ENCODE measurements at places on chromosomes 12 and 14.

GRCh38 chr14:77903221-77903620 is 103.3 kb downstream of the ADCK1 start:
- no peak for DNase-seq

- DNase-seq, result no peak
Measured at GRCh38 chr12:24664161-24664880, 284.6 kb downstream of the BCAT1 start.

DNA sequence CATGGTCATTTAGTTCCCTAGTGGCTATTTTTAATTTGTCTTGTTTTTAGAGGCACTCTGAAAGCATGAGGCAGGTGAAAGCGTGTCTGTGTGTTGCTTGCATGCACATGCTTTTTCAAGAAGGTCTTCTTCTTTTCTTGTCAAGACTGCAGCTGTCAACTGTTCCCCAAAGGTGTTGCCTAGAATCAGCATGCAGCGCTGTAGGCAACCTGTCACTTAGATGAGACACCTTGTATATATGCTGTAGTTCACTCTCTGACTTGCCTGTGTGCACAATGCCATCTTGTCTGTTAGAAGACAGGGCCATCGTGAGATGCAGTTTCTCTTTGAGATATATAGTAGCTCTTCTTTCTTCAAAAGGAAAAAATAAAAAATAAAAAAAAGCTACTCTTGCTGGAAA is 885.7 kb downstream of the DIO2 start:
- DNase-seq, result no peak

GRCh38 chr12:55044135-55044534 is 24.4 kb downstream of the NEUROD4 start:
- DNase-seq, result no peak

GRCh38 chr14:50342221-50343078 is 30.3 kb downstream of the DMAC2L start:
- peak; percentile 45 for DNase-seq

- DNase-seq, result no peak
Measured at GRCh38 chr12:46509135-46509534, 136.6 kb upstream of the SLC38A2 start.

- DNase-seq, result no peak
Measured at GRCh38 chr14:77344377-77344996, 23.7 kb downstream of the GSTZ1 start.

DNA sequence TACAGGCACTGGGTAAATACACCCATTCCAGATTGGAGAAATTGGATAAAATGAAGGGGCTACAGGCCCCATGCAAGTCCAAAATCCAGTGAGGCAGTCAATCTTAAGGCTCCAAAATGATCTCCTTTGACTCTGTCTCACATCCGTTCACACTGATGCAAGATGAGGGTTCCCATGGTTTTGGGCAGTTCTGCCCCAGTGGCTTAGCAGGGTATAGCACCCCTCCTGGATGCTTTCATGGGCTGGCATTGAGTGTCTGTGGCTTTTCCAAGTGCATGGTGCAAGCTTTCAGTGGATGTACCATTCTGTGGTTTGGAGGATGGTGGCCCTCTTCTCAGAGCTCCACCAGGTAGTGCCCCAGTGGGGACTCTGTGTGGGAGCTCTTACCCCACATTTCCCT is 427.2 kb downstream of the TRHDE start:
- DNase-seq, result no peak

- no peak for DNase-seq
Measured at GRCh38 chr12:114765960-114766691, 82.2 kb upstream of the TBX3 start.

GRCh38 chr14:60585676-60586075 is 63.6 kb downstream of the SIX1 start:
- no peak for DNase-seq

- DNase-seq, result no peak
Measured at GRCh38 chr14:88007608-88008007, 2.7 kb downstream of the GPR65 start.

- peak; percentile 63 for DNase-seq
Measured at GRCh38 chr12:77943466-77943865, 112.8 kb downstream of the NAV3 start.

DNA sequence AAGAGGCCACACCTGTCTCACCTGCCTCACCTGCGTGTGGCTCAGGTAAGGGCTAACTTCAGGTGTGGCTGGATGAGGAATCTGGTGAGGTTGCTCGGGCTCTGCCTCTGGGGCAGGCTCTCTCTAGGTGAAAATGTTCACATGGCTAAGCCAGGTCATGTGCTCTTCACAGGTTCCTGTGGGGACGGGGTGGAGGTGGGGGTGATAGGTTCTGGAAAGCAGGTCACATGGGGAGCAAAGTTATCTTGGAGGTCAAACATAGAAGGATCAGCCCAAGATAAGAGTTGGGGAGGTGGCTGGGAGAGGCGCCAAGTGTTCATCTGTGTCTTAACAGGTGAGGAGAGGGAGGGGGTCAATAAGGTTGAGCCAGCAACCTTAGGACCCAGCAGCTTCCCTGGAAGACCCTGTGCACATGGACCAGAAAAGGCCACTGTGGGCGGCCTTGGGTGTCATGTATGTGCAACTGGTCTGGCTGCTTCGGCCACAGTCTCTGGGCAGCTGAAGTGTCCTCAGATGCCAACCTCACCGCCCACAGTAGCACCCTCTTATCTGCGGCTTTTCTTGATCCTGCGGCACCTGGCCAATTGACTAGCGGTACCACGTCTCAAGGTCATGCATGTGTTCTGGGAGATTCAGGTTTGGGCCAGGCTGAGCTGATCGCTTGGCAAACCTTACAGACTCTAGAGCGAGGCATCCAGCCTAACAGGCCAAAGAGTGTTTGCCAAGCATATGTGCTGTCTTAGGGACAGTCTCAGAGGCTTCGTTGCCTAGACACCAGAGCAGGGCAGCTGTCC is 60.5 kb downstream of the CACNA1C start:
- DNase-seq, result no peak

- no peak for DNase-seq
Measured at GRCh38 chr14:59253527-59253926, 65.1 kb downstream of the DAAM1 start.

DNA sequence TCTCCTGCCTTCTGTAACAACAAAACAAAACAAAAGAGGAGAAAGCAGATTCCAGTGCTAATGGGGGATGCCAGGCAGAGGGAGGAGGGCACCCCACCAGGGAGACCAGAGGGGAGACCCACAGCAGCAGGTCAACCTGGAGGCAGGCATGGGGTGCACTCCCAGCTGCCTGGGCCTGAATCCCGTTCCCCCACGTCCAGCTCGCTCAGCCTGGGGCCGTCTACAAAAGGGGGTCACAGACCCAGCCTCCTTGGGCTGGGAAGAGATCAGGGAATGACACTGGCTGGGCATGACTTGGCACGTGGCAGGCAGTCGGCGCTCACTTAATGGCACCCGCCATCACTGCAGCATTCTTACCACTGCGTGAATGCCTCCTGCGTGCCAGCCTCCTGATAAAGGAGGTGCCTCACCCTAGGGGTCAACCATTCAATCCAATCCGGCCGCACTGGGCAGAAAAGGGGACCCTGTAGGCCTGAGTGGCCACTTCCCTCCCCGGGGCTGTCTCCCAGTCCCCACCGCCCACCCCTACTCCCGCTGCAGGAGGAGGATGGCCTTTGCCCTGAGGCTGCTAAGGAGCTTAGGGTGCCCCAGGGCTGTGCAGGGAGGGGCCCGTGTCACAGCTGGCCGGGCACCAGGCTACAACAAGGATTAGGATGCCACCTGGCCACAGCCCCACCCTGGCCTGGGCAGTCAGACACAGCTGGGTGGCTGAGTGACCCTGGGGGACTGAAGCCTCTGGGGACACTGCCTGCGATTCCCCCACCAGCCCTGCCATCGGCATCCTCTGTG is 87.5 kb downstream of the NCOR2 start:
- DNase-seq, result no peak

GRCh38 chr12:92573104-92573503 is 129.7 kb upstream of the PLEKHG7 start:
- DNase-seq, result no peak

DNA sequence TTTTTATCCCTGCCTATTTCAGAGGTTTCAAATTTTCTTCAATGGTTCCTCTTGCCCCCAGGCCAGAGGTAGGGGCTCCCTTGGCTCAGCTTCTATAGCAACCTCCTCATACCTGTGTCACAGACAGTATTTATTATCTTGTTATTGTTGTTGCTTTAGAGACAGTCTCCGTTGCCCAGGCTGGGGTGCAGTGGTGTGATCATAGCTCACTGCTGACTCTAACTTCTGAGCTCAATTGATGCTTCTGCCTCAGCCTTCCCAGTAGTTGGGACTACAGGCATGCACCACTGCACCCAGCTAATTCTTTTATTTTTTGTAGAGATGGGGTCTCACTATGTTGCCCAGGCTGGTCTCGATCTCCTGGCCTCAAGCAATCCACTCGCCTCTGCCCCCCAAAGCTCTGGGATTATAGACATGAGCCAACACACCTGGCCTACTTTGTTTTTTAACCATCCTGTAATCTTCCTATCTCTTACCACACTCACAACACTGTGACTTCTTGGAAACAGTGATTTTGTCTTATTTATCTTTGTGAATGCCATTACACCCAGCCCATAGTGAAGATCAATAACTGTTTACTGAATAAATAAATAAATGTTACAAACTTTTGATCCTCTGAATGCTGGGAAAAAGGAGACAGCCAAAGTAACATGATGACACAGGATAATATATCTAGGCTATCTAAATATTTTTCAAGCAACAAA is 95.9 kb downstream of the PHLDA1 start:
- DNase-seq, result no peak

DNA sequence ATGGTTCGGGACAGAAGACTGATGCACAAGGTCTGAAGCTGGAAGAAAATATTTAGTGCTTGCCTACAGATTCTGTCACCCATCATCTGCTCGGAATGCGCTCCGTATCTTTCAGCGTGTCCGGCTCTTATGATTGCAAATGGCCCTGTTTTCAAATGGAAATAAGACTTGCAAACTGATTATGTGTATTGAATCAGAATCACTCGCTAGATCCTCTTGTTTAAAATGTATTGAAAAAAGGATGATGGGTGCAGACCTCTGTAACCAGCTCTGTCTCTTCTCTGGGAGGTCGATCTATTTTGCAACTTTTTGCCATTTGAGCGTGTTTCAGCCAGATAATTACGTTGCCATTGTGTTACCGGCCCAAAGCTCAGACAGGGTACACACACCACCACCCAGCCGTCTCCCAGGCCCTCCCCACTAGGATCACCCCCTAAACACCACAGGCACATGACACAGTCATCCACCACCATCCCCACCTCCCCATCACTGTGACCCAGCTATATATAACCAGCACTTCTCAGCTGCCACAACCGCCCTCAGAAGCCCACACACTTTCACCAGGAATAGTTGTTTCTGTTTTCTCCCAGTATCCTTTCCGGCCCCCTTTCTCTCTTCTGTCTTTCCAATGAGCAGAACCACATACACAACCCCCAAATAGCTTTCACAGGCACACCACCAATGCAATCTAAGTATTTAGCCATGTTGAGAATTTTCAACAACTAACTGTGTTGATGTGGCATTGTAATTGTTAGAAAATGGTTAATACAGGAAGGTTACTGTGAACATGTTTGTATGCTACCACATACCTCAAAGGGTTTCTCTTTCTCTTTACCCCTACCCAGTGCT is 10.7 kb downstream of the NKX2-1 start:
- DNase-seq, result no peak

GRCh38 chr12:88529531-88530488 is 50.5 kb downstream of the KITLG start:
- peak; percentile 47 for DNase-seq

- peak; percentile 45 for DNase-seq
Measured at GRCh38 chr14:75711105-75711795, 50.2 kb downstream of the TTLL5 start.

DNA sequence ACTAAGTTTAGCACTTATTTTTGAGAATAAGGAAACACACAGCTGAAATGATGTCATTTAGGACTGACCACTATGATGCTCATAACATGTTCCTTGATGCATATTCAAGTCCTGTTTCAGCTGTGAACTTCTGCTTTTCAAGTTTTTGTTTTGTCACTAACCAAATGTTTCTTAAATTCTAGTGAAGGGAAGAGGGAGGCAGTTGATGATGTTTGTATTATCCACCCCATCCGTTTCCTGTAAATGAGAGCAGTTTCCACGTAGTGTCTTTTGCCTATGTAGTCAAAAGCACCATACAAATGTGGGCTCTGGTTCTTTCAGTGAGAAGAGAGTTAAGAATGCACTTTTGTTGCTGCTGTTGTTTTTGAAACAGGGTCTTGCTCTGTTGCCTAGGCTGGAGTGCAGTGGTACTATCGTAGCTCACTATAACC is 491.8 kb downstream of the PCNX1 start:
- no peak for DNase-seq

DNA sequence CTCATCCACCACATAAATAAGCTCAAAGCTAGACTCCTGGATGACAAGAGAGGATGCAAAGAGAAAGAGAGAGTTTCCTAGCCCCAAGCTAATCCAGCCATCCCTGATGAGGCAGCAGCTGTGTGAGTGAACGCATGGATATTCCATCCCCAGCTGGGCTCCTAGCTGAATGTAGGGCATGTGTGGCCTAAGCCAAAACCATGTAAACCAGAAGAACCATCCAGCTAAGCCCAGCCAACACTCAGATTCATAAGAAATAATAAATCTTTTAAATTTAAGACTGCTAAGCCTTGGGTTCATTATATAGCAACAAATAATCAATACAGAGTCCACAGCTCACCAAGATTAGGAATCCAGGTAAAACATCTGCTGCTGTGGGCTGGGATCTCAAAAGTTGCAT is 94.3 kb downstream of the TNFAIP2 start:
- no peak for DNase-seq

GRCh38 chr14:69152902-69153151 is at the start of gene DCAF5:
TSS of gene DCAF5 (minus strand) at chr14:69153119. CDS start at chr14:69152978, 141 bp downstream.
- no peak for DNase-seq

GRCh38 chr12:111218499-111218898 is 150.4 kb downstream of the PHETA1 start:
- DNase-seq, result no peak

Measured in stromal cell of bone marrow (primary cell).